CD8-positive, alpha-beta T cell (primary cell): ENCODE measurements at places on chromosomes 7 and 10.

- no peak for DNase-seq
Observed at GRCh38 chr10:108615576-108616320, 1307.6 kb downstream of the XPNPEP1 start.

DNA sequence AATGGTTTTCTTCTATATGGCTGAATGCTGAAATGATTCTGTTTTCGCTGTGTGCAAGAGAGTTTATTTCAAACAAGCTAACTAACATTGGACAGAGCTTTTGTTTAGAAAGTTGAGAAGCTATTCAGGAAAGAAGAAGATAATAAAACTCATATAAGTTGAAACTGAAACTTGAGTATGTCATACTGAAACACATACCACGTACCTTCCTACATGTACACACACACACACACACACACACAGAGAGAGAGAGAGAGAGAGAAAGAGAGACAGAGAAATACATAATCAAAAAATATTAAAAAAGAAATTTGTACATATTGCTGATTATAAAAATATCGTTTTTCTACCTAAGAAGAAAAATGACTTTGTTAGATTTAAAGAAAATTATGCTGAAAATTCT is 561.9 kb upstream of the KCND2 start:
- no peak for DNase-seq

- no peak for DNase-seq
Observed at GRCh38 chr7:129702316-129702715, 90.8 kb downstream of the NRF1 start.

DNA sequence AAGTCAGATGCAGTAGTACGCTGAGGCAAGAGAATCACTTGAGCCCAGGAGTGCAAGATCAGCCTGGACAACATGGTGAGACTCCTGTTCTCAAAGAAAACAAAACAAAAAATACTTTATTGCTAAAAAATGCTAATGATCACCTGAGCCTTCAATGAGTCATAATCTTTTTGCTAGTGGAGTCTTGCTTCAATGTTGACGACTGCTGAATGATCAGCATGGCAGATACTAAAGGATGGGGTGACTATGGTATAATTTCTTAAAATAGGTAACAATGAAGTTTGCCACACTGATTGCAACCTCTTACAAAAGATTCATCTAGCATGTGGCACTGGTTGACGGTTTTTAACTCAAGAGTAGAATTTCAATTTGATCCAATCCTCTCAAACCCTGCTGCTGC is 22.3 kb downstream of the NANOS1 start:
- no peak for DNase-seq

- no peak for DNase-seq
Observed at GRCh38 chr7:108270385-108271015, 140.3 kb upstream of the LAMB4 start.

- DNase-seq: no peak
Observed at GRCh38 chr10:23291551-23292334, 52.9 kb downstream of the C10orf67 start.

DNA sequence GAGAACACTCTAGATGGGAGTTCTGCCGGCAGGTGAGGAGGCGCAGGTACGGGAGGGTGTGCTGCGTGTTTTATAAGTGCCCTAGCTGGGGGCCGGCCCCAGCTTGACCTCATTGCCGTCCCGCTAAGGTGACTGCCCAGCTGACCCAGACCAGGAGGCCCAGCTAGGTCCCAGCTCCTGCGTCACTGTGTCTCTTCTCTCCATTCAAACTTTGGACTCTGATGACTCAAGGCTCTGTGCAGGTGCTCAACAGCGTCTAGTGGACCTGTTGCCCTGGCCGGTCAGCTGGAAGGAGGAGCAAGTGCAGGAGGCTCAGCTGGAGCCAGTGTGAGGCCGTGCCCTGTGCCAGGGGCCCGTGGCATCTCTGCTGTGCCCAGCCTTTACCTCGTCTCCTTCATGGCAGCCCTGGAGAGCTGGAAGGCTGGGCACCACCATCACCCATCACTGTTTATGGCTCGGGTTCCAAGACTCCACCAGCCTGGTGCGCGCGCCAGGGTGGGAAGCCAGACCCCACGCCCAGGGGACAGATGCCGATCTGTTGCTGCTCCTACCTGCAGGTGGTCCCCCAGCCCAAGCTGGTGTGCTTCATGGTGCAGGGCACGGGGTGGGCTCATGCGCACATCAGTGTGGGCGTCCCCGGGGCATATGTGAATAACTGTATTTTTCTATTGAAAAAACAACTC is 14.6 kb downstream of the LHPP start:
- no peak for DNase-seq
